ENCODE measurements at places on chromosomes 2 and 18.

GRCh38 chr18:65347446-65347845 lies 403.4 kb upstream of the CDH7 start:
- DNase-seq, result no peak

DNA sequence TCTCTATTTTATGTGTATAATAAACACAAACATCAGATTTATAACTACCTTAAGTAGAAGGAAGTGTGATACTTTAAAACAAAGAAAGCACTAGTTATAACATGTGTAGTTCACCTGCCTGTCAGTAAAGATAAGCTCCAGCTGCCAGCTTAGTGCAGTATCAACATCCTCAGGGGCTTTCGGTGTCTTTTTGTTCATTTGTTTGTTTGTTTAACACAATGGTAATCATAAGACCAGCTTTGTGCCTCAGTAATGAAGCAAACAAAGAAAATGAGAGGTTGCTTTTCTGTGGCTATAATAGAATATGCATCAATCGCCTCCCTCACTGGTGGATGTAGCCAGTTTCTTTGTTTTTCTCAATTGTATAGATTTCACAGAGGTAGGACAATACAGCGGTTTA lies 1499.0 kb upstream of the TMEFF2 start:
- DNase-seq, result no peak

- DNase-seq, result no peak
These were observed 249.0 kb downstream of the SLC8A1 start for GRCh38 chr2:40202798-40203400.

DNA sequence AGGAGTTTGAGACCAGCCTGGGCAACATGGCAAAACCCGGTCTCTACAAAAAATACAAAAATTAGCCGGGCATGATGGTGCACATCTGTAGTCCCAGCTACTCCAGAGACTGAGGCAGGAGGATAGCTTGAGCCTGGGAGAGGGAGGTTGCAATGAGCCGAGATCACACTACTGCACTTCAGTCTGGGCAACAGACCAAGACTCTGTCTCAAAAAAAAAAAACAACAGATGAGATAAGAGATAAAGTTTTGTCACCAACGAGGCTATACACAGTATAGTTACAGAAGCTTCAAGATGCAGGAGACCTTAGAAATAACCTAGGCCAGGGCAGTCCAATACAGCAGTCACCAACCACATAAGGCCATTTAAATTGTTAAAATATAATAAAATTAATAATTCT lies 9.4 kb downstream of the FAM124B start:
- no peak for DNase-seq

DNA sequence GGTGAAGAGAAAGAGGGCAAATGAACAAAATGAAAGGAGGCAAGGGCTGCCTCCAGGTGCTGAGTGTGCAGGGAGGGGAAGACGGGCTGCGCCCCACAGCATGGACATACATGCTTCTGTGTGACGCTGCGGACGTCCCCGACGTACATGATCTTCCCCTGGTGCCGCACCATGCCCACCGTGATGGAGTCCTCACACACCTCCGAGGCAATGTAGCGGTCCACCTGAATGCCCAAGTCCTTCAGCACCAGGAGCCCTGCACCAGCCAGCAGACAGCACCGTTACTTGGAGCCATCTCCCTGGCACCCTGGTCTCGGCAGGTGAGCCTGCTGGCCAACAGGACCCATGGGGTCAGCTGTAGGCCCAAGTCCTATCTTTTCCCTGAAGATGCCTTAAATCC lies 73.1 kb upstream of the POMC start:
- DNase-seq, result no peak

Measured in cortex of kidney (tissue), 1 donor.